ENCODE measurements at places on chromosomes 3 and 15.

- DNase-seq = no peak
These were observed 30.4 kb downstream of the ACKR2 start for GRCh38 chr3:42839616-42840015.

- no peak for DNase-seq
These were observed 38.6 kb downstream of the IGF1R start for GRCh38 chr15:98686983-98687382.

DNA sequence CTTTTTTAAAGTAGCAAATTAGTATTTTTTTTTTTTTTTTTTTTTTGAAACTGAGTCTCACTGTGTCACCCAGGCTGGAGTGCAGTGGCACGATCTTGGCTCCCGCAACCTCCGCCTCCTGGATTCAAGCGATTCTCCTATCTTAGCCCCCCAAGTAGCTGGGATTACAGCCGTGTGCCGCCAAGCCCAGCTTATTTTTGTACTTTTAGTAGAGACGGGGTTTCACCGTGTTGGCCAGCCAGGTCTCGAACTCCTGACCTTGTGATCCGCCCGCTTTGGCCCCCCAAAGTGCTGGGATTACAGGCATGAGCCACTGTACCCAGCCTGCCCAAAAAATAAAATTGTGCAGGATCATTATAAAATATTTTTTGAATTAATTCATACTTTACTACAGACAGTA, 272.2 kb upstream of the UBE2E1 start:
- DNase-seq = no peak

GRCh38 chr15:57036352-57036751, 117.9 kb downstream of the TCF12 start:
- DNase-seq = no peak

- DNase-seq = no peak
These were observed 23.7 kb upstream of the GPD1L start for GRCh38 chr3:32082721-32083120.

DNA sequence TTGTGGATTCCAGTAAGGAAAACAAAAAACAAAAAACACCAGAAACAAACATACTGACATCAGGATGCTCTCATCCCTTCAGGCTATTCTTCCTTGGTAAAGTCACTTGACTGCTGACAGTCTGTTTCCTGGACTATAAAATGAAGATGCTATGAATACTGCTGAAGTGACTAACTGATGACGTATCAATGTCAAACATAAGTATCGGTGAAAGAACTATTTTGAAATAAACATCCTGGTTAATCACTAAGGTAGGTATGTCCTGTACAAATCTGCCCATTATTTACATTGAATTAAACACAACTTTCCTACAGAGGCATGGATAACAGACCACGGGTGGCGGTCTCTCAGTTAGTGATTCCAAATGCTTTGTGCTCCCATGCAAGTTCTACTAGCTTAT, 45.9 kb downstream of the CHAC1 start:
- DNase-seq = no peak

DNA sequence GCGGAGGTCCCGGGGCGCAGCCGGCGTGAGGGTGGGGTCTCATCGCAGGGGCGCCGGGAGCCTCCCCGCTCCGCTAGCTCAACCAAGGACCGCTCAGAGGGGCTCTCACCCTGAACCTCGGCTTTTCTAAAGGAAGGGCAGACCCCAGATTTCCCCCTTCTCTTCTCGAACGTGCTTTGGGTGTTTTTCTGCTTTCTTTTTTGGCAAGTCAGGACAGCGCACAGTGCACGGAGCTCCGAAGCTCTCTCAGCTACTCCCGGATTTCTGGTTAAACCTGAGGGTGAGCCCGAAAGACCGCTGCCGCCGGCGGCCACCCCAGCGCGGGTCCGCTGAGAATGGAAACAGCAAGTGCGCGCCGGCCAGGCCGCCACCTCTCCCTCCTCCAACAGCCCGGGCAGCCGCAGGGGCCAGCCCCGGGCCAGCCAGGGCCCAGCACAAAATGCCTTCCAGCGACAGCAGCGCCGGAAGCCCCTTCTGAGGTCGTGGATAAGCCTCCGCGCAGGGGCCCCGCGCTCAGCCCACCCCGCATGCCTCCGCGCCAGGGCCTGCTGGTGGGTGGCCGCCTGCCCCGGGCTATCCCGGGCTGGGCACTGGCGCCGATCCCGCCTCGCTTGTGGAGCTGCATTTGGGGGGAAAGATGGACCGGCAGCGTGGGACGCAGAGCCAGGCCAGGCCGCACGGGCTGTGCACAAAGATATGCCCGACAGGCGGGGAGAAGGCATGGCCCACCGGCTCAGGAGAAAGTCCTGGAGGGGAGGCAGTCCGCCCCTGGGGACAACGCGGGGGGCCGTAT, 8.2 kb upstream of the OCA2 start:
- no peak for DNase-seq

GRCh38 chr3:195356151-195357086, 85.5 kb upstream of the XXYLT1 start:
- DNase-seq = no peak

GRCh38 chr15:83973816-83974215, 261.8 kb upstream of the GOLGA6L4 start:
- no peak for DNase-seq

- no peak for DNase-seq
These were observed 27.0 kb downstream of the PSTPIP1 start for GRCh38 chr15:77021803-77022381.

- no peak for DNase-seq
These were observed 17.7 kb downstream of the ENTPD3 start for GRCh38 chr3:40404591-40405198.

GRCh38 chr15:55742498-55742926, 440 bp downstream of the PRTG start:
- no peak for DNase-seq

DNA sequence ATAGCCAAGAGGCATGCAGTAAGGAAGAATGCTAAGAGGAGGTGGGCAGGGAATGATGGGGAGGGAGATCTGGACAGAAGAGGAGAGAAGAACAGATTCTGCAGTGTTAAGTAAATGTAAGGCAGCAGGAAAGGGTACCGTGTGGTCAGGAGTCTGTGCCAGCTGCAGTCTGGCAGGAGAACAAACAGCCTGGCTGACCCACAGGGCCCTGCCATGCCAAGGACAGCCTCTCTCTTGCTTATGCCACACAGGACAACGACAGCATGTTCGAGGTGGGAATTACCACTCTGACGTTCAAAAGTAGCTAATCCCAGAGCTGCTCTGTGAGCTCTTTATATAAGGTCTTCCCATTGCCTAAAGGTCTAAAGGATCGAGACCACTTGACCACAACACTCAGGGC, 31.3 kb downstream of the DAPK2 start:
- no peak for DNase-seq

- DNase-seq = no peak
These were observed 75.9 kb downstream of the KLF13 start for GRCh38 chr15:31402511-31403056.

- DNase-seq = no peak
These were observed 37.1 kb downstream of the RAB11A start for GRCh38 chr15:65906396-65906795.

DNA sequence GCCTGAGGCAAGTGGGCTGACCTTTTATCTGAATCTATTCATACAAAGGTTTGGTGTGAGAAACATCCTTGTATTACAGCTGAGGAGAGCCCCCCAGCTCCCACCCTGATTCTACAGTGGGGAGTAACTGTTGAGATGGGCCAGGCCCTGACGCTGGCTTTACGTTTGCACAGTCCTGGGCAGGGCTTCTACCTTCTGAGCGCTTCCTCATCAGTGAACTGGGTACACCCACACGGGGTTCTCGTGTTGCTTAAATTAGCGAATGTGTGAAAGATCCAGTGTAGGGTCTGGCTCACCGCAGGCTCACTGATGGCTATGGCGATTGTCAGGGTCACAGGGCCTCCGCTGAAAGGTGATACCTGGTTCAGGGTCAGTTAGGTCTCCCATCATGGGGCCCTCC, 7.3 kb upstream of the GHRL start:
- no peak for DNase-seq

DNA sequence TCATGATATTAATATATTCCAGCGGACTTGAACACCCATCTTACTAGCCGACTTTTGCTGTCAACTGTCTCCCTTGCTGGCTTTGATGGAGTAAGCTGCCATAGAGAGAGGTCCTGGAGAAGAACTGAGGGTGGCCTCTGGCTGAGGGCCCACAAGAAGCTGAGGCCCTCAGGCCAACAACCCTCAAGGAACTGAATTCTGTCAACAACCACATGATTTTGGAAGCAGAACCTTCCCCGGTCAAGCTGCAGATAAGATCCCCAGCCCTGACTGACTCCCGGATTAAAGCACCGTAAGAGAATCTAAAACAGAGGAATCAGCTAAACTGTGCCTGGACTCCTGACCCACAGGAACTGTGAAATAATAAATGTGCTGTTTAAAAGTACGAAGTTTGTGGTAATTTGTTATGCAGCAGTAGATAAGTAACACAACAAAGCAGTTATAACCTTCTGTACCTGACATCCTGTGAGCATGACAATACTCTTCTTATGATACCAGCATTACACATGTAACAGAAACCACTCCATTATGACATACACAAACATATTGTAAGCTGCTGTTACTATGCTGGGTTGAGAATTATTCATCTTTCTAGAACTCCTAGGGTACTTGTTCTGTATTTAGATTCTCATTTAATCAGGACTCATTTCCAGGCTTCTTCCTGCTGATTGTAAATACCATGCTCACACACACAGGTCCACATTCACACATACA, 66.2 kb downstream of the HES1 start:
- no peak for DNase-seq

DNA sequence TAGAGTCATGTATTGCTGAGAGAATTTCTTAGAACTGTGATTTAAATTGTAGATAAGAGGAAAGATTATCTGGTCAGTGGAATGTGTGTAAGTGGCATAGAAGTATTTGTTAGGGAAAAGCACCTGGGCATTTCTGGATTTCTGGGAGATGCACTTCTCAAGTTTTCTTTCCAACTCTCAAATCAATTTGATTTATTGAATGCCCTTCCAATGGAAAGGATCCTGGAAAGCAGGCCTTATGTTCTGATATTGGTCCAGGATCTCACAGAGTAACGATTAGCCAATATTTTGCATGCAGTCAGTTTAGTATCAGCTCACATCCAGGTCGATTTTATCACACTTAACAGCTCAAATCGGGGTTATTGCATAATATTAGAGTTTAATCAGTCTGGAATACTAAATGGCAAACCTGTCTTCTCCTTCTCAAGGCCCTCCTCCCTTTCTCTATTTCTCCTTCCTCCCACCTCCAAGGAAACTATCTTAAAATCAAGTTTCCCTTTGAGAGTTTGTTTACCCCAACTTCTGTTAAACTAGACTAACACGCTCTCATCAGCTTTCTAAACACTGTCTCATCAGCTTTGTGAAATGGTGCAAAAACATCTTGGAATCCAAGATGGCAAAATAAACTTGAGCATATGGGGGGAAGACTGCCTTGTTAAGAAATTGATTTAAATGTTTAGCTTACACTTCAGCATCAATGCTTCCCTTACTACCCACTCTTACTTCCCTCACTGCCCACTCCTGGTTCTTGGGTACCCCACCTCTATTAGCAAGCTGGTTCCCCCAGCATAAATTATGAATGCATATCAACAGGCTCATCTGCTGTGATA, 9.5 kb downstream of the SOX2 start:
- DNase-seq = no peak

GRCh38 chr3:79653266-79653830, 114.5 kb downstream of the ROBO1 start:
- DNase-seq = no peak

DNA sequence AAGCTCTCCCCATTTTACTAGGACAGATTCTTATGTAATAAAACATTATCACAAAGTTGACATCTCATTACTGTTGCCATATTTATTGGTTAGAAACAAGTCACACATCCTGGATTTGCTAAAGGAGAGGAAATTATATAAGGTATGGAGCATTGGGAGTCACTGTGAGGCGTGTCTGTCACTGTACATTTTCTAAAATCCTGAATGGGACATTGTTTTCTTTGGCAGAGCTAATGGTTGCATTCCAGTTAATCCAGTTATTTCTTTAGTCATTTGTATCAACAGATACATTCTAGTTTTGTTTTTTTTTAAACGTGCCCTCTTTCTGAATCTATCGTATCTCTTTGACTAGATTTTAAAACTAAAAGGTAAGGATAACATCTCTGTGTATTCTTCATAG, 70.2 kb upstream of the MITF start:
- no peak for DNase-seq

DNA sequence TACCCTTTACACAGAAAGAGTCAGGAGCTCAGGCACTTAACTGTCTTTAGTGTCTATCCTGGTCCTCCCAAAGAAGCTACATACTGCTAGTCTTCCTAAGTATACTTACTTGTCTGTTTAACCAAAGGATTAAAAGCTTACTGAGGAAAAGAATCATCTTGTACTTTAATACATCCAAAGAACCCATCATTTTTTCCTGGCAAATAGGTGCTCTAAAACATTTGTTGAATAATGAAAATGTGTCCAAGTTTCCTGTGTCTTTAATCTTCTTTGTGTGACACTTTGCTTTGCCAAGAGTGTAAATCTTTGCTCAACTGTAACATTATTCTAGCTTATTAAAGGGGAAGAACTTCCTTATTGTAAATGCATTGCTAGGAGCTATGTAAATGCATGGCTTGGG, 519.2 kb downstream of the OTOL1 start:
- no peak for DNase-seq

DNA sequence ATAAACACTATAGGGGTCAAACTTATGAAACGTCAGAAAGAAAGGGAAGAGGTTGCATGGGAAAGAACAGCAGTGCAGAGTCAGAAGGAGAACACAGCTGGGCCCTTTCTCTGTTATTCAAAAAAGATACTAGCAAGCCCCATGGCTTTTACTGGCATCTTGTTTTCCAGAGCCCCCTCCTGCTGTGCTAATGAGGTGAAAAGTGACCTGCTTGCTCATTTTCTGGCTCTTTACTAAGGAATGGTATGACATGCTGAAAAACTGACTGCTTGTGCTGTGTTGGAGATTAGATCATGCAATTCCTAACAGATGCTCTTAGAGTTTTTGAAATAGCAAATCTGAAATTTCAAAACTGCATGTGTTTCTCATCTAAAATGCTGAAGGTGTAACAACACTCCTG, 541.6 kb upstream of the ALCAM start:
- DNase-seq = no peak

DNA sequence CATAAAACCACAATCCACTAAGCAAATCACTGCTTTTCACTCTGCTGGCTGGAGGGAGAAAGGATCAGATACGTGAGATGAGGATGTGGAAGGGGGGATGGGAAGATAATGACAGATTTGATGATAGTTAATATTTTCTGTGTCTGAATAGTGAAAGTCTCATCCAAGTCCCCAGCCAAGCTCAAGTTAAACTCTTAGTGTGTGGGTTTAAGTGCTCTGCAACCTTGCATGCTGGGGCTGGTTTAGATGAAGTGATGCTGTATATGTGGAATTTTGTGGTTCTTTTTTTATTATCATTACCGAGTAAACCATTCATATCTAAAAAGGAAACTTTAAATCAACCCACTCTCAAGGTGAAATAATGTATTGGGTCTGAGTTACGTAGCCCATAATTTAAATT, 111.0 kb downstream of the TPRG1 start:
- no peak for DNase-seq

GRCh38 chr3:46284981-46285683, 42.9 kb downstream of the CCR3 start:
- DNase-seq = no peak

- DNase-seq = no peak
These were observed 878.0 kb downstream of the PDCD6IP start for GRCh38 chr3:34676436-34676835.

Data from KG1 (cell line).